Stimulated activated CD4-positive, alpha-beta T cell treated with anti-CD3 and anti-CD28 coated beads, Interleukin-15, amount 100 ng/mL, for 1 hour (primary cell): ENCODE measurements at places on chromosomes 6 and 20.

DNA sequence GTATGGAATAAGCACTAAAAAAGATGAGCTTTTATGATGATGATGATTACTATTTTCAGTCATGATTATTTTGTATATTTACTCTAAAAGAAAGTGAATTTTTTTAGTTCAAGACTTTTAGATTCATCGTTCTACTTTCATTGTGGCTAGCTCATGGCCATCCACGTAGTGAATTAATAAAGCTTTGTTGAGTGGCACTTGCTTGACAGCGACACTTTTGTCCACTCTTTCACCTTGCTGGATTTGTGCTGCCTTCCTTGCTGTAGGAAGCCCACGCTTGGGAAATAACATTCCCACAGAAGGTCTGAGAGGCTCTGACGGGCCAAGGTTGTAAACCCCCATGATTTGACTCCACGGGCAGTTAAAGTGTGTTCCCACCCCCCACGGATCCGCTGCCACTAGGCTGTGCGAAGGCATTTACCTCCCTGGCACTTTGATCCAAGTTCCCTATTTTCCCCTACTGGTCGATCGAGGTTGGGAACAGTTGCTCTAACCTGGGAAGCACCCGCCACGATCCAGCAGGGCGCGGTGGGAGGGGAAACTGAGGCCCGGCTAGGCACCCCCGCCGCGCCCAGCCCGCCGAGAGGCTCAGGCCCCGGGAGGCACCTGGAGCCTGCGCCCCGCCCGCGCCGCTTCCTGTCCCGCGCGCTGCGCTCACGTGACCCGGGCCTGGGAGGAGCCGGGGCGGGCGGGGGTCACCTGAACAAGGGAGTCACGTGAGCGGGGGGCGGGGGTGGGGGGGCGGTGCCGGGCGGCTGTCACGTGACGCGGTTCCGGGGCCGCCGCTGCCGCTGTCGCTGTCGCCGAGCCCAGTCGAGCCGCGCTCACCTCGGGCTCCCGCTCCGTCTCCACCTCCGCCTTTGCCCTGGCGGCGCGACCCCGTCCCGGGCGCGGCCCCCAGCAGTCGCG, at the start of gene IGF2R:
Gene IGF2R (plus strand): TSS at position 788 of the 909 bp plus-strand sequence. CDS start 165 bp downstream, outside the sequence.
- peak; percentile 89 for DNase-seq

DNA sequence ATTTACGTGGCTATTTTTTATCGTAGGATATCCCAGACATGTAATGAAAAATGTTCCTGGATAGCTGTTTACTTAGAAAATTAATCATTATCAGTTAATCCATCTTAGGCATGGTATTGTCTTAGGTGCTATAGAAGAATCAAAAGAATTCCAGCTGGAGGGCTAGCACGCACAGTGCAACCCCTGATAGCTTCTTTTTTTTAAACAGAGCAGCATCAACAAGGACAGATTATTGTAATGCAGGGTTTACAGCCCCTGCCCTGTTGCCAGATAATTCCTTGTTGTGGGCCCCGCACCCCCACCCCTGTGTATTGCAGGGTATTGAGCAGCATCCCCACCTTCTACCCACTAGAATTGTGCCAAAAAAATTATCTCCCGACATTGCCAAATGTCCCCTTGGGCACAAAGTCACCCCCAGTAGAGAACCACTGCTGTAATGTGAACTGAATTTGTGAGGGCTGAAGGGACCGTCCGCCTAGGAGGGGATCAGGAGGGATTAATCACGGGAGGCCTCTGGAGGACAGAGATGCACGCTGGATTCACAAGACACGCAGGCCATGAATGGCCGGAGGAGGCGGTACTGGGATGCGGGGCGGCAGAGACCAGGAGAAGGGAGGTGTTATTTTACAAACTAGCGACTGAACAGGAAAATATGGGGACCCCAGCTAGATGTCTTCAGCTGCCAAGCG, 174.6 kb downstream of the ZDHHC14 start:
- DNase-seq, result no peak

DNA sequence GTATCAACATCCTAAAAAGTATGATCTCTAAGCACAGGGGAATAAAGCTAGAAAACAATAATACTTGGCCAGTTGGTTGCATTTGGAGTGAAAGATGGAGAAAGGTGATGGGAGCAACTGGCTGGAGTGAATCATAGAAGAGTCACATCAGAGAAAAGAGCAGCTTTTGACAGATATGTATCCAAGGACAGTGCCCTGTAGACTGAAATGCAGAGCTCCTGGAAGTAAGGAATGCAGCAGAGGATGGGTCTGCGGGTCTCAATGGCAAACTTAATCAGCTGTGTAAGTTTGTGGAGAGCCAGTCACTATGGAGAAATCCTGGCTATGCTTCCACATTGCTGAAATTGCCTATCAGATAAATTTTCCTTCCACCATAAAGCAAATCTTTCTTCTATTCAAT, 253.6 kb upstream of the PRND start:
- no peak for DNase-seq

DNA sequence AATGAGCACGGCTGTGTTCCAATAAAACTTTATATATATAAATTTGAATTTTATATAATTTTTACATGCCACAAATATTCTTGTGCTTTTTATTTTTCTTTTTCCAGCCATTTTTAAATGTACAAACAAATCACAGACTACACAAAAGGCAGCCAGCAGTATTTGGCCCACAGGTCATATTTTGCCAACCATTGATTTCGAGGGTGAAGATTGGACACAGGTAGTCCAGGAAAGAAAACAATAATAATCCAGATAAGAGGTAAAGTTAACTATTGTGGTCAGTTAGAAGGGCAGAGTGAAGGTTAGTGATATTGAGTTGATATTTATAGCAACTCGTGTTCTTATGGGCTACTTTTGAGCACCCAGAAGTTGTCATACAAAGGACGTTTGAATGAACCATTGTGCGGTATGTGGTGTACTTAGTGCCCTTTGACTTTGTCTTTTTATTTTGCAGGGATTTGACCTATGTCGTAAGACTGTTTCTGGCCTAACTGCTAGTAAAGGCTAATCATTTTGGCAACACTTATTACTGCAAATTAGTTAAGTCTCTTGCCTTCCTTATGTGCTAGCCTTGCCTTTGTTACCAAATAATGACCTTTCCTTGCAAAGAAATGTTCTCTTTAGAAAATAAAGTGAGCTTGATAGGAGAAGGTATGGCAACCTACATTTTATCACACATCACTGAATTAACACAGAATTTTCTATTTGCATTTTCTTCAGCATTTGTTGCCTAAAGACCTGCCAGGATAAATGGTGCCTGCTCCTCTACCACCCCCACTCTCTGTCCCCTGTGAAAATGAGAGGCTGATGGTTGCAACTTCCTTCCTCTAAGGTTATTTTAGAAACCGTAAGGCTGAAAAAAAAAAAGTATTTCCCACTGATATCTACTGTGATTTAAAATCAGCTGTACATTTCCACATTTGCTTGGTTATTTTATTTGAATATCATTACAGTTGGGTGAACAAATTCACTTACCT, 493.9 kb upstream of the SOX4 start:
- DNase-seq, result no peak

DNA sequence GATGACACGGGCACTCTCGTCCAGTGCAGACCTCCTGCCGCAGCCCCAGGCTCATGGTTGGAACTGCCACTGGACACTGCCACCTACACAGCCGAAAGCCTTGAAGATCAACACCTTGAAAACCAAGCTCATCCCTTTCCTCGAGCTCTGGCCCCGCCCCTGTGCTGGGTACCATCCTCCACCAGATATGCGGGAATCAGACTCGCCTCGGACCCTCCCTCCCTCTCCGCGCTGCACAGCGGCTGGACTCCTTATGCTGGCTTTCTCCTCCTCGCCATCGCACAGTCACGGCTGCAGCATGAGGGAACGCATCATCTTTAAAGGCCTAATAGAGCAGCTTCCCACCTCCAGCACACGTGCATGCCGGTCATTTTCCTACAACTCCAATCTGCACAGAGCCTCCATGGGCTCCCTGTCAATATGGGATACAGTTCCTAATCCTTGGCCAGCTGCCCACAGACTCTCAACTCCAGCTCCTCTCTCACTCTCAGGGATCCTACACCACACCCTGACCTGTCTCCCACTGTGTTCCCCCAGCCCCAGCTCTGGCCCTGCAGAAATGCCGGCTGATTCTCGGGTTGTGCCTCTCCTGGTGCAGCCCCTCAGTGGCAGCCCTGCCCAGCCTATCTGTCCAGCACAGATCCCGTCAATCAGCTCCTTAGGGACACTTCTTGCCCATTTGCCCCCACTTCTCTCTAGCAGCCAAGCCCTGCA, 23.2 kb downstream of the TXNDC5 start:
- DNase-seq, result no peak

GRCh38 chr6:16430391-16431089, 192.2 kb downstream of the GMPR start:
- DNase-seq, result no peak

DNA sequence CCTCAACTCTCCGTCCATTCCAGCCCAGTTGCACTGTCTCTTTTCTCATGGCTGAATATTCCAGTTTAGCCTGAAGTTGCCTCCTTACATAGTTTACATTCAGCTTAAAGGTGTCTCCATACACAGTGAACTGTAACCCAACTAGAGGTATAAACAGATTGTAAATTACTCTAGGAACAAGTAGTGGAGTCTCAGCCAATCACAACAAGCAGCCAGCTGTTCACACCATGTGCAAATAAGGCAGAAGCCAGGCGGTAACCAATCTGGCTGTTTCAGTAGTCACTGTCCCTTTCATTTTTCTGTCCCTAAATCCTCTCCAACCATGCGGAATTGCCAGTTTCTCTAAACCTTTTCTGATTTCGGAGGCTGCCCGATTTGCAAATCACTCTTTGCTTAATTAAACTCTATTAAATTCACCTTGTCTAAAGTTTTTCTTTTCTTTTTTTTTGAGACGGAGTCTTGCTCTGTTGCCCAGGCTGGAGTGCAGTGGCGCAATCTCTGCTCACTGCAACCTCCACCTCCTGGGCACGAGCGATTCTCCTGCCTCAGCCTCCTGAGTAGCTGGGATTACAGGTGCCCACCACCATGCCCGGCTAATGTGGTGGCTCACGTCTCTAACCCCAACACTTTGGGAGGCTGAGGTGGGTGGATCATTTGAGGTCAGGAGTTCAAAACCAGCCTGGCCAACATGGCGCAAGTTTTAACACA, 37.6 kb upstream of the GFOD1 start:
- DNase-seq, result no peak

- DNase-seq, result no peak
These were observed 155.1 kb downstream of the DTNBP1 start for GRCh38 chr6:15507746-15508145.

DNA sequence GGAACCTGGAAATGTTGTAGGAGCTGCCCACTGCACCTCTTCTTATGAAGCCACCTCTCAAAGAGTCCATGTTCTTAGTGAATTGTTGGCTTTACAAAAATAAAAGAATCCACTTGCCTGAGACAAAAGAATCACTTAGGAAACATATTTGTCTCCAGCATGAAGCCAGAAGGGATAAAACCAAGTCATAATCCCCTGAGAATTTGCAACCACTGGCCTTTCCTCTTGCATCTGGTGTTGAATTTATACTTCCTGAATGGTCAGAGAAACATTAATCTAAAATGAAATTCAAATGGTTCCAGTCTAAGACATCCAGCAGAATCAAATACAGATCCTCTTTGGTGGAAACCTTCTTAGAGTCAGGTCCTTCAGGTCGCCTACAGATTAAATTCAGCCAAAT, 192.5 kb upstream of the ECI2 start:
- no peak for DNase-seq

GRCh38 chr6:52522151-52522626, 54.7 kb downstream of the TRAM2 start:
- DNase-seq, result no peak

GRCh38 chr20:57710841-57711240, 1.0 kb upstream of the PMEPA1 start:
- no peak for DNase-seq

- DNase-seq, result no peak
These were observed 106.3 kb downstream of the PRKN start for GRCh38 chr6:162621246-162621645.

GRCh38 chr6:155100087-155100486, 105.0 kb downstream of the TIAM2 start:
- no peak for DNase-seq

DNA sequence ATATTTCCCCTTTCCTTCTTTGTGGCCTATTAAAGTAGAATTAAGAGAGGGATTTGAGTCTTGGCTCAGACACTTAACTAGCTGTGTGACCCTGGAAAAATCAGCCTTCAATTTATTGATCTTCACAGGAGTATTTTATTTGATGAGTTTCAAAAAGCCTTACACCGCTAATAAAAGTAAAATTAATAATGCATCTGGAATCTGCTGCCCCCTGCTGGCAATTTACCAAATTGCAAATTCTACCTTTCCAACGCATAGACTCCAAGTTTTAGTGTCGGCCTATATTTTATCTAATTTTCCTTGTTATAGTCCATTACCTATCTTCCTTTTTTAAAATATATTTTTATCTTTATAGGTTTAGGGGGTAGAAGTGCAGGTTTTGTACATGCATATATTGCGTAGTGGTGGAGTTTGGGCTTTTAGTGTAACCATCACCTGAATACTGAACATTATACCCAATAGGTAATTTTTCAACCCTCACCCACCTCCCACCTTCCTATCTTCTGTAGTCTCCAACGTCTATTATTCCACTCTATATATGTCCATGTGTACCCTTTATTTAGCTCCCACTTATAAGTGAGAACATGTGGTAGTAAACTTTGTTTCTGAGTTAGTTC, 46.3 kb downstream of the GOPC start:
- DNase-seq, result no peak

GRCh38 chr6:73691512-73691911, 4.5 kb upstream of the CD109 start:
- DNase-seq, result no peak

DNA sequence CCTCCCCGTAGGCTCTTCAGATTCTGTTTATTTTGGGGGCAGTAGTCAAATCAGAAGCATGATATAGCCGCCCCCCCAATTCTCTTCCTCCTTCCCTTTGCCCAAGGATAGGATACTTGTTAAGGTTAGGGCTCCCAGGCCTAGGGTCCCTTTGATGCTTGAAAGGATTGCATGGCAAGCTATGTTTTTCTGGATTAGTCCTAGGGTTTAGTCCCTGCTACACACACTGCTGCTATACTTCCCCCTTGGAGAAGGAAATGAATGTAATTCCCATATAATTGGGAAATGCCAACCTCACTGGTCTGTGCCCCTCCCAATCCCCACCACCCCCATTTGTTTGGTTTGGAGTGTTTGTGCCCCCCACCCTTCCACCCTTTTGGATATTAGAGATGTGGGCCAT, 62.8 kb downstream of the ZFAND3 start:
- DNase-seq, result no peak

GRCh38 chr6:77424761-77425160, 38.5 kb downstream of the HTR1B start:
- no peak for DNase-seq

GRCh38 chr6:119586250-119586882, 236.8 kb upstream of the MAN1A1 start:
- no peak for DNase-seq

GRCh38 chr20:31674895-31675827, 37.4 kb downstream of the COX4I2 start:
- DNase-seq, result peak; percentile 14

DNA sequence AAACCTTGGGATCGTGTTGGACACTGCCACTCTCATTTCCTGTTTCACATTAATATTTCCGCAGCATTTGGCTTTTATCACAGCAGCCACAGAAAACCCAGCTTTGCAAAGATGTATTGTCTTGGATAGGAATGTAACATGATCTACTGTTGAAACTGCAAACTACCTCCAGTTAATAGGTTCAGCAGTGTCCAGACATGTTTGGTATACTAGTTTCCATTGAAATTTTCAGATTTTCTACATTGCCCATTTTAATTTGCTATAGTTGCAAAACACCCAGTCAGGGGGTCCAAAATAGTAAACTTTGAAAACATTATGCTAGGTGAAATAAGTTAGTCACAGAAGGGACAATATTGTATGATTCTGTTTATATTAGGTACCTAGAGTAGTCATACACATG, 3.3 kb downstream of the ANKRD6 start:
- DNase-seq, result no peak
